CD8-positive, alpha-beta T cell (primary cell): ENCODE measurements at places on chromosomes 5 and 9. TPM values are rescaled to one million over a fixed set of nuclear protein-coding genes. Genes with fewer than 3 reads are reported as not detected.

The ISCA1 gene
- total RNA-seq, result 119 TPM

The SLC6A18 gene
- not detected for total RNA-seq

The TBC1D9B gene
- 48.1 TPM for total RNA-seq

The CCDC171 gene
- 1.7 TPM for total RNA-seq

The MPDZ gene
- total RNA-seq, result not detected
